ENCODE measurements at places on chromosomes 5 and 9.

- no peak for DNase-seq
These were observed 443.9 kb upstream of the KLF4 start for GRCh38 chr9:107933516-107933915.

DNA sequence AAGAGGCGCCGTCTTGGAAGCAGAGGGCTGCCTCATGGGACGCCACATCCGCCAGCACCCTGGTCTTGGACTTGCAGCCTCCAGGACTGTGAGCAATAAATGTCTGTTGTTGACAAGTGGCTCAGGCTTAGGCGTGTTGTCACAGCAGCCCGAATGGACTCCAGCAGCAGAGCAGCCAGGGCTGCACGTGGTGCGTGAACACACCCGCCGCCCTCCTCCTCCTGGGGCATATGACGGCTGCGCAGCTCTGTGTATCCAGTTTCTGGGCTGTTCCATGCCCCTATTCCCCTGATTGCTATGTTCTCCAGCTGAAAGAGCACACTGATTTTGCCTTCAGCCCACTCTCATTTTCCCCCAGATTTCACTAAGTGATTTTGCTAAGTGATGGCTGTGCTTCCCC is 36.0 kb upstream of the CLPTM1L start:
- no peak for DNase-seq

DNA sequence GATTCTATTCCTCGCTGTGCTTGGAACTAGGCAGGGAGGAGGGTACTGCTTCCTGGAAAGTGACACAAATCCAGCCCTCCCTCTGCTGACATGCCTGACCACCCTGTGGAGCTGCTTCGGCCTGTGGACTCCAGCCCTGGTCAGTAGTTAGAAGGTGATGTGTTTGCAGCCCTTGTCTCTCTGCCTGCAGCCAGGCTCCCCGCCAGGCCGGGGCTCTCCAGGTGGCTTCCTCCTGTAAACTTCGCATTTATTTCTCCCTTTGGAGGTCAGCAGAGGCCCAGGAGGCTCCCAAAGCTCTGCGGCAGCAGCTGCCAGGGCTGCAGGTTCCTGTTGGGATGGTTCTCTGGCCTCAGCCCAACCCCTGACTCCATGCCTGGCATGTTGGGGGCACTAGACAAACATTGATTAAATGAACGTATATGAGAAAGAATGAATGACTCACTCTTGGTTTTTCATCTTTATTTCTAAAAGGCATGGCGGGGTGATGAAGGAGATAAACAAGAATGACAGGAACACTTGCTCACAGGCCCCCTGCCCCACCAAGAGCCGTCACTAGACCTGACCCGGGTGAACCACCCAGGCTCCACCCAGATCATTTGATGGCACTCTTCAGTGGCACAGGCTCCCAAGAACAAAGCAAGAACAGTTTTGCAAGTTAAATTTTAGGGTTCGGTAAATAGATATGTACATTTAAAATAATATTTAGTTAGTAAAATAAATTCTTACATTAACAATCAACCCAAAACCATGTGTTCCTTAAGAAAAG is 8.4 kb upstream of the IRX2 start:
- DNase-seq, result no peak

GRCh38 chr5:173163219-173163618 is 18.9 kb downstream of the BNIP1 start:
- no peak for DNase-seq

DNA sequence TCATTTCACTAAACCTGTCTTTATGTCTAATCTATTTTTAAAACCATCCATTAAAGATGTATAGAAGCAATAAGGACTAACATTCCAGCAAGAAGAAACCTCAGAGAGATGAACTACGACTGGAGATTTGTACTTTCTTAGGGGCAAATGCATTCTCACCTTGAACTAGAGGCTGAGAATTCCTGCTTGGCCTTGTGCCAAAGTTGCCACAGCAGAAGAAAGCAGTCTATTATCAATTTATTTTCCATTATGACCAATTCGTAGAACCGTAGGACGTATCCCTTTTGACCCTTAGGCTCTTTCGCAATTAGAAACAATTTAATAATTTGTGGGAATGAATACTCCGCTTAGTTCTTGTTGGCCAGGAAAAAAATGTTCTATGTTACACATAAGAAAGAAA is 1647.4 kb upstream of the CDH9 start:
- DNase-seq, result no peak

- DNase-seq, result no peak
These were observed 175.1 kb upstream of the MSX2 start for GRCh38 chr5:174549254-174549653.

GRCh38 chr5:125487231-125487630 is 740.8 kb upstream of the ZNF608 start:
- DNase-seq, result no peak
